Fibroblast of the aortic adventitia (primary cell): ENCODE measurements at places on chromosomes 3 and 15.

DNA sequence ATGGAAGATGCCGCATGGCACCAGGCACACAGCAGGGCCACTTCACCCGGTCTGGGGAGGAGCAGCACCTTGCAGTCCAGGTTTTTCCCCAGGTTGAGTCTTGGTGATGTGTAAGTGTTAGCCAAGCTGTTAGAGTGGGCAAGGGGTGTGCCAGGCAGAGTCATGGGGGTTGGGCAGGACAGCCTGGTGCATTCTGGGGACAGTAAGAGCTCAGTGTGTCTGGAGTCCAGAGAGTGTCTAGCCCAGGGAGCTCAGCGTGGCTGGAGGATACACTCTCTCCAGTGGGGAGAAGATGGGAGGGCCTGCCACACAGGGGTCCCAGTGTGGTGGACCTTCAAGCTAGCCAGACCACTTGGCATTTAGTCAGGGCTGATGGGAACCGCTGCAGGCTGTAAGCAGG lies 87.4 kb downstream of the AAGAB start:
- no peak for DNase-seq

DNA sequence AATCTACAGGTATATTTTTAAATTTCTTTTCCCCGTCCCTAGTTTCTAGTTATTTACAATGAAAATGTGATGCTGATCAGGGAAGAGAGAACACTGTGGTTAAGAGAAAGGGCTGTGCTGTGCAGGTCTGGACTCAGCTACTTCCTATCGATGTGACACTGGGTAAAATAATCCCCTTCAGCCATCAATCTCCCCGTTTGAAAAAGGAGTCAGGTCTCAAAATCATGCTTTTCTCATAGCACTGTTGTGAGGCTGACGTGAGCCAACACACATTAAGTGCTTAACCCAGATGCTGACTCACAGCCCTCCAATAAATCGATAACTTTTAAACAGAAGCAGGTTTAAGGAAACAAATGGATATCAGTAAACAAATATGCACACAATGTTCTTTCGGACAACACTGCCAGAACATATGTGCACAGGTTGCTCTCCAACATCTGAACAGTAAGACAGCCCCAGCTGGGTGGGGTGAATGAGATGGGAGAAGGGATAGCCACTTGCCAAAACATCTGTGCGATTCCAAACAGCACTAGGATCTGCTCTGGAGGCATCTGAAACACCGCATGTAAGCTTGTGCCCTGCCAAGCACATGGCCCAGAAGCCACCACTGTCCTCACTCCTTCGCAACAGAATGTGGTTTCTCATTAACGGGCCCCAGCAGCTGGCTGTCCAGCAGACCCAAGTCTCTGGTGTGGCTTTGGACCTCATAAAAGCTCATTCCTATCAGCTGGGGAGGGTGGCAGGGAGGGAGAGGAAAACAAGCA lies 143.2 kb upstream of the PRICKLE2 start:
- DNase-seq: no peak

- DNase-seq: peak; percentile 50
These were observed 47.8 kb downstream of the OIP5 start for GRCh38 chr15:41284427-41285177.

DNA sequence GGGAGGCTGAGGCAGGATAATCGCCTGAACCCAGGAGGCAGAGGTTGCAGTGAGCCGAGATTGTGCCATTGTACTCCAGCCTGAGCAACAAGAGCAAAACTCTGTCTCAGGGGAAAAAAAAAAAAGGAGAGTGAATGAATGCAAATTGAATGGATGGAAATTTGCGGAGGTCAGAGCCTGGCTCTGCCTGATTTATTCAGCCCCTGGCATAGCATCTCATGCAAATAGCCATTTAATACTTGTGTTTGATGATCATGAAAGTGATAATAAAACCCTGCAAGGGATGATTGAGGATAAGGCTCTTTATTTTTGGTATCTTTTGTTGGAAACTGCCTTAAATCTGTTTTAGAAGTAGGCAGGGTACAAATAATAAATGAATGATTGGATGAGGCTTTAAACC lies 133.0 kb upstream of the SEMA6D start:
- DNase-seq: no peak

GRCh38 chr3:178646186-178646862 lies 110.1 kb downstream of the KCNMB2 start:
- no peak for DNase-seq

GRCh38 chr15:78998526-78998925 lies 53.7 kb upstream of the CTSH start:
- no peak for DNase-seq

DNA sequence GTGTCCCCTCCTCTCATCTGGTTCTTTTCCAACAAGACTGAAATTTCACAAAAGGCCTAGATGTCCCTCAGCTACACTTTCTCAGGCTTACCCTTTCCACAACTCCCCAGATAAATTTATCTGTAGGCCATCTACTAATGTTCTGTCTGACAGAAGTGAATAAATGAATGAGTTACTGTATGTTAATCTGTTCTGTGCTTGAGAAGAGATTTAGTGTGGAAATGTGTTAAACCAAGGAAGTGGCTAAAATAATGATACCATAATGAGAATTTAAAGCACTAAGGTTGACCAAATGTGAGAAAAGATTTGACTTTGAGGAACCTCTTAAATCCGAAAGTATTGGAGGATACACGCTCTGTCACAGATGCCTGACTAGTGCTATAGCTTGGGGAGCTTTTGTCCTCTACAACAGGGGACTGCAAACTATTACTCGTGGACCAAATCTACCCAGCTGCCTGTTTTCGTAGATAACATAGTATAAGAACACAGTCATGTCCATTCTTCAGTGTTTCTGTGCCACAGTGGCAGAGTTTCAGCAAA lies 74.8 kb upstream of the P2RY1 start:
- DNase-seq: no peak

- DNase-seq: peak; percentile 58
These were observed 171.8 kb downstream of the FEZF2 start for GRCh38 chr3:62201438-62202035.

GRCh38 chr15:50190723-50191122 lies 8.7 kb downstream of the SLC27A2 start:
- DNase-seq: no peak

DNA sequence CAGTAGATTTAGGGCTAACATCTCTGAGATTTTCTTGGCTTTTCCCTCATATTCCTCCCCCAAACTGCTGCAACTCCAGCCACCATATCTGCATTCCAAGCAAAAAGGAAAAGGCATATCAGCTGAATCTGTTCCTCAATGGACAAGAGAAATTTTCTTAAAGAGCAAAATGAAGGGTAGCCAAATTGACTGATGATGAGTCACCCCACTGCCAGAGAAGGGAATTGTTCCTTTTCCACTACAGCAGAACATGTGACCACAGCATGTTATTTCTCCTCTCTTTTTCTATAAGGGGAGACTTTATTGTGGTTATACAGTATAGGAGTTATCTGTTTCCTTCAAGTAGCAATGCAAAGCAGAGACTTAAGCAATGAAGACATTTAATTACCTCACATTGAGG lies 172.5 kb downstream of the MTHFS start:
- DNase-seq: peak; percentile 71

GRCh38 chr3:172044833-172045585 lies 5.6 kb downstream of the FNDC3B start:
- peak; percentile 35 for DNase-seq

DNA sequence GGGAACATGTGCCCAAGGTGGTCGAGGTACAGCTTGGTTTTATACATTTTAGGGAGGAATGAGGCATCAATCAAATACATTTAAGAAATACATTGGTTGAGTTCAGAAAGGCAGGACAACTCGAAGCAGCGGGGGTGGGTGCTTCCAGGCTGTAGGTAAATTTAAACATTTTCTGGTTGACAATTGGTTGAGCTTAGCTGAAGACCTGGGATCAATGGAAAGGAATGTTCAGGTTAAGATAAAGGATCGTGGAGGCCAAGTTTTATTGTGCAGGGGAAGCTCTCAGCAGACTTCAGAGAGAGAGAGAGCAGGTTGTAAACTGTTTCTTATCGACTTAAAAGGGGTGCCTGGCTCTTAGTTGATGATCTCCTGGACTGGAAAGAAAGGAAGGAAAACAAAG lies 11.3 kb downstream of the CPN2 start:
- DNase-seq: no peak

- DNase-seq: no peak
These were observed 79.2 kb downstream of the SAMMSON start for GRCh38 chr3:70078778-70079177.

DNA sequence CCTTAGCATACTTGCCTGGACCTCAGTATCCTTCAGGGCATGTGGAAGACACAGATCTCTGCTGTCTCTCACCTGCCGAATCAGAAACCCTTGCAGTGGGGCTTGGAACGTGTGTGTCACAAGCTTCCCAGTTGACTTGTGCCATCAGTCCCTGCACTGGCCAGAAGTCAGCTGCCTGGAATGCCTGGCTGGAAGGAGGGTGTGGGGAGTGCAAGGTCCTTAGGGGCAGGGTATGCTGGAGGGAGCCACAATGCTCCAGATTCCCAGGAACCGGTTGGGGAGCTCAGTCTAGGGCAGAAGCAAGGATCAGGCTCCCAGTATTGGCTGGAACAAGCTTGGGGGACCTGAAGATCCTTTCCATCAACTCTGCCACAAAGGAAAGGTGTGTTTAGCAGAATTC lies 27.1 kb downstream of the SPSB4 start:
- no peak for DNase-seq

DNA sequence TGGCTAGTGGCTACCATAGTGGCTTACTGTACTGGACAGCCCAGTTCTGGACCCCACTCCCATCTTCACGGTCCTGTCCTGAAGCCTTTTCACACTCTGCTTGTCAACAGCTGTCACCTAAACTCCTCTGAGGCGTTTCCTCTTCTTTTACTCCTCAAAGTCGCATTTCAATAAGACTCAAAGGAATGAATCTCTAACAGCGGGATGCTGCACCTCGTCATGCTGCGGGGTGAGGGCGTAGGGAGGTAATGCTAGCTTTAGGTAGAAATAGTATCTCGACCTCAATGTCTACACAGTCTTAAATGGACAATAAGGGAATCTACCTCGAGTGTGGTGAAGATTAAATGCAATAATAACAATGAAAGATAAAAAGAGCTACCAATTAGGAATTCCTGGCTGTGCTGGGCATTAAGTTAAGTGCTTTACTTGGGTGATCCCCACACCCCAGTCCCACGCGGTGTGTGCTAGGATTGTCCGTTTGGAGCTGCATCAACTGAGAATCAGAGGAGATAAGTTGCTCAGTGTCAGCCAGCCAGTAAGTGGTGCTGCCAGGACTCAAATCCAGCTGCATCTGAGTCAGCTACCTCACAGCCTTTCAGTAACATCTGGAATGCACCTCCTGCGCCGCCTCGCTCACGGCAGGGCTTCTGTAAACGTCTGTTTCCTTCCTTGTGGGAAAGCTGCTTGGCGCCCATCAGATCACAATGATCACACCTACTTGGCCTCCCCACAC lies 14.0 kb downstream of the PLA2G4D start:
- DNase-seq: peak; percentile 47

DNA sequence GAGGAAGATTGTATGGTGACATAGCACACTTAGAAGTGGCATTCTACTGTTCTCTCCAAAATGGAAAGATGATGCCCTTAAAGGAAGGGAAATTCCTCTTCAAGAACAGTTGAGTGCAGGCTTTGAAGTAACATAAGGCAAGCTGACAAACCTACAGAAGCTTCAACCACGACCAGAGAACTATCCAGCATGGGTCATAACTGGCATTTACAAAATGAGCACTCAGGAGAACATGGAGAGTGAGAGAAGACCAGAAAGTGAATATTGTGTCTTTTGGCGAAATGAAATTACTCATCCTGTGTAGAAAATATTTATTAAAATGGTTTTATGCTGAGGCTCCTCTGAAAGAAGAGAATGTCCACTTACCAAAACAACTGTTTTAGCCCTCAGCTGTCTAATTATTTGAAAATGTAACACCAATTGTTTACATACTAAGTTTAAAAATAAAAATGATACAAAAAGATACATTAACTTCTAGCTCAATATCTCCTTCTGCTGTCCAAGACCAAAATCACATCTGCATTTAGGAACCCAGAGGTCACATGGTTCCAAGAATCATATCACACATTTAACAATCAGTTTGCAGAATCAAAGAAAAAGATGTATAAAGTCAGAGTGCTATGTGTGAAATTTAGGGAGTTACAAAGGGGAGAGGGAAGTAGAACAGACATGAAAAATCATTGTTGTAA lies 216.9 kb downstream of the ATP8B4 start:
- DNase-seq: peak; percentile 91

GRCh38 chr15:22903961-22904534 lies 65.6 kb downstream of the NIPA2 start:
- no peak for DNase-seq

DNA sequence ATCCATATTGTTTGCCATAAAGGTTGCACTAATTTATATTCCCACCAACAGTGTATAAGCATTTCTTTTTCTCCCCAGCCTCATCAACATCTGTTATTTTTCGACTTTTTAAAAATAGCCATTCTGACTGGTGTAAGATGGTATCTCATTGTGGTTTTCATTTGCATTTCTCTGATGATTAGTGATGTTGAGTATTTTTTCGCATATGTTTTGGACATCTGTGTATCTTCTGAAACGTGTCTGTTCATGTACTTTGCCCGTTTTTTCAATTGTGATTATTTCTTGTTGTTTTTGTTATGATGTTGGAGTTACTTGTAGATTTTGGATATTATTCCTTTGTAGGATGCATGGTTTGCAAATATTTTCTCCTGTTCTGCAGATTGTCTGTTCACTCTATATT lies 46.5 kb downstream of the TP63 start:
- DNase-seq: no peak

DNA sequence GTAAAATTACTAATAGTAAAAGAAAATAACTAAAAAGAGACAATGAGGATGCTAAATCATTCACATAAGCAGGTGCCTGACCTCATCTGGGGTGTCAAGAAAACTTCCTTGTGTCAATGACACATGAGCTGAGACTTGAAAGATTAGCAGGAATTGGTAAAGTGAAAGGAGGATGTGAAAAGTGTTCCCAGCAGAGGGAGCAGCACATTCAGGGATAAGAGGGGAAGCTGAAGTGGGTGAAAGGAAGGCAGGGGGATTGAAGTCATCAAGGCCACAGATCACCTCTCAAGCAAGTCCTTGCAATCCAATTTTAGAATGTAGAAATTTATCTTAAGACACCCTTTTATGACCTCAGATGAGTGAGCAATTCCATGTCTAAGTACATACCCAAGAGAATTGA lies 60.2 kb upstream of the ACP3 start:
- peak; percentile 62 for DNase-seq

DNA sequence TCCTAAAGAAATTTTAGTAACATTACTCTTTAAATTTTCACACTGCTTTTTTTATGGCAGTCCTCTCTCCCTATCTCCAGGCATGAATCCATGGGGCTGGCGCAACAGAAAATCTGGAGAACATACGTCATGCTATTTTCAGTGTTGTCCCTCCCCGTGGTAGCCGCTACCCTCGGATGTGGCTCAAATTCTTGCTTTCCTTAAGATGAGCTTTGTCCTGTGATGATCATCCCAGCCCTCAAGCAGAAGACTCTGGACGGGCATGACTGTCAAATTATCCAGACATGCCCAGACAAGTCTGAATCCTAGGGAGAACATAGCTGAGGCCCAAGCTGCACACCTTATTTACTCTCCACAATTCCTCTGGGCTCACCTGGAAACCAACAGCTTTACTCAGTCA lies 49.1 kb downstream of the FMN1 start:
- DNase-seq: no peak

GRCh38 chr15:86553108-86553507 lies 473.4 kb downstream of the AGBL1 start:
- DNase-seq: no peak

- peak; percentile 53 for DNase-seq
These were observed 3.3 kb downstream of the ANKRD63 start for GRCh38 chr15:40279437-40280141.
